ENCODE measurements at places on chromosomes 4 and X. TPM values are rescaled to one million over a fixed set of nuclear protein-coding genes. Genes with fewer than 3 reads are reported as not detected.

Gene HOPX
- not detected for total RNA-seq

Gene FABP2
- not detected for total RNA-seq

Gene SLC25A5
- 383 TPM for total RNA-seq

Gene TRAM1L1
- 2.9 TPM for total RNA-seq

Gene RASL11B
- 20.6 TPM for total RNA-seq

Gene CCNA2
- 171 TPM for total RNA-seq

DNA sequence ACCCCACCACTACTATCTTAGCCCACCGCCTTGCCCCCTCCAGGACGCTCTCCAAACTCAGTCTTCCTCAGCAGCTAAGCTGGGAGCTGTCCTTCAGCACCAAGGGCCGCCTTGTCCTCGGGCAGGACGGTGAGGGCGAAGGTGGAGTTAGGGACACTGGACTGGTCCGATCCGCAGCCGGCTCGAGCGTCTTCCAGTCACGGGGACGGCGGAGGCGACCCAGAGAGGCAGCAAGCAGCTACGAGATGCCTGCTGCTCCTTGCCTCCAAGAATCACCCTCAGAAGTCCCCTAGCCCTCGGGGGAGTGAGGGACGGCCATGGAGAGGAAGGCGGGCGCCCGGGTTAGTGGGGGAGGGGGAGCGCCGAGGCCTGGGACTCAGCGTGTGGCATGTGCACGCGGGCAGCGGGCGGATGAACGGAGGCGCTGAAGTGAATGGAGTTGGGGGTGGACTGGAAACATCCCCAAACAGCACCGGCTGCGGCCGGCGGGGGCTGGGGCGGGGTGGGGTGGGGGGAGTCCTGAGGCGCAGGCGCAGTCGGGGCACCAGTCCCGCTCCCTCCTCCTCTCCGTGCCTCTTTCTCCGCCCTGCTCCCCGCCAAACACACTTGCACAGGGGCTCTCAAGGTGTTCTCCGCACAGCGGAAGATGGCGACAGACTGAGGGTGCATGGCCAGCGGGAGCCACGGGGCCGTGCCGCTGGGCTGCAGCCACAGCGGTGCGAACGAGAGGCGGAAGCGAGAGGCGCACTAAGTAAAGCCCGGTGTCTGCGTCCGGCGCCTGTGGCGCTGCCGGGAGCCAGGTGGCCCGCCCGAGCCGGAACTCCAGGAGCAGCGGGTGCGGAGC lies at the start of gene NALF2:
TSS of gene NALF2 (plus strand) at position 545 of the 844 bp plus-strand sequence. CDS start 957 bp downstream, outside the sequence.
- DNase-seq = peak; percentile 89

DNA sequence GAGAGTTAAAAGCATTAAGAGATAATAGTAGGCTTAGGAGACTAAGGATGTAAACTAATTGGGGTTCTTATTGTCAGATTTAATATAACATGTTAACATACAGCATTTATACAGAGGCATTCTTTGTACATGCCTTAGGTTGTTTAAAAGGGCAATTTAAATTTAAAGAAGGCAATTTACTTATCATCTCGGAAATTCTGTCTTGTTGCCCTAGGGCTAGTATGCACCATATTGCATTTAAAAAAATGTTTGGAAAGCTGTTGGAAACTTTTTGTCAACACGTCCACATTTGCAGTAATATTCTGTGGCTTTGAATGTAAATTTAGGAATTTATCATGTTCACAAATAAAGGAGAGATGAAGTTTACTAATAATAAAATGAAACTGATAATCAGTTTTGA lies 25.5 kb downstream of the GALNT7 start:
- DNase-seq = no peak

- DNase-seq = peak; percentile 32
Measured at GRCh38 chrX:140229191-140229590, 263.9 kb upstream of the CXorf66 start.

DNA sequence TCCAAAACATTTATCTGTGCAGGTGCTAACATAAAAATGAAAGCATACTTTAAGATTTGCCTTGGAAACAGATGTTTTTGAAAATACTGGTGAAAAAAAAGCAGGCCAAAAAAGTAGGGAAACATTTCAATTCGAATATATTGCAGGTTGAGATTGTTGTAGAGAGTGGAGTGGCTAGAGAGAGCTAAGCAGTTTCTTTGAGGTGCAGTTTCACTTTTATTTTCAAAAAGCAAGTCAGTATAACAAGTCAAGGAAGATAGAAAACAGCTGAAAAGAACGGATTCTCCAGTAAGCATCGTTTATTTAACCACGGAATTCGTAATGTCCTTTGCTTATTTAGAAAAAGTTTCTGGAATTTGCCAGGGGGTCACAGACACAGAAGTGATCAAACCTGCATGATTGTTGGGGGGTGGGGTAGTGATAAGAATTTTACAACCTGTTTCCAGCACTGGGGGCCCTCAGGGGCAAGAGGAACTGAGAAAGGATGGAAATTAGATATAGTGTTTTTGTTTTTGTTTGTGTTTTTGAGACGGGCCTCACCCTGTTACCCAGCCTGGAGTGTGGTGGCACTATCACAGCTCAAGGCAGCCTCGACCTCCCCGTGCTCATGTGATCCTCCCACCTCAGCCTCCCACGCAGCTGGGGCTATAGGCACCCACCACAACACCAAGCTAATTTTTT lies 175.0 kb downstream of the TENM3 start:
- DNase-seq = no peak

DNA sequence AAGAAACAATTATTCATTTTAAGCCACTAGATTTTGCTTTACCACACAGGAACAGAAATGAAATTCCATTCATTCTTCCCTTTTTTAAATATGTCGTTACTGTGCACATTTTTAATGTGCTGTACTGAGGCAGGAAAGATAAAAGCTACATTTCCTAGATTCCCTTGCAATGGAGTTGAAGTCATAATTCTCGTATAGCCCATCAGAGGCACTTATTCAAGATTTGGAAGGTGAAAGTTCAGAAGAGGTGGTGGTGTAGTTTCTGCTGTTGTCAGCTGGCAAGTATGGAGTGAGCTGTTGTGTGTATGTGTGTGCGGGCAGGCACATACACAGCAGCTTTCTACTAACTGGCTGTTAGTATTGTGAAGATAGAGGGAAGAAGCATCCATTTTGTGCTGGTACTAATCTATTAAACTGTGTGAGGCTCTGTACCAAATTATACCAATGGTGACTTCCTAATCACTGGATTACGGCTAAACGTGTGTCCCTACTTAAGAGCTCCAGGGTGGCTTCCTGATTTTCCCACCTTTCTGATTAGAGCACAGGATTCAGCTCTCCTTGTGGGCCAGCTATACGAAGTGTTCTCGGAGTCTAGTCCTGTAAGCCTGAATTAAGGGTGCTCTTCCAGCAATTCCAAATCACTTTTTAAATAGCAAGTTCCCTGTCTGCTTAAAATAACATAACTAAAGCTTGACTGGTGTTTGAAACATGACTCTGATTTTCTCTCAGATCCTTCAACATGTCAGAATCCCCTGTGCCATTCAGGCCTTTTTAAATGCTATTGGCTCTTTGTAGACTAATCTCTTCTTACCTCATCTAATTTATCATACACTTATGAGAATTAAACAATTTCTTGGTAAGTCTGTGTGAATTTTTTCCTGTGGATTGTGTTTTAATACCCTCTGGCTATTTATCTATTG lies 43.8 kb downstream of the PDS5A start:
- DNase-seq = no peak

DNA sequence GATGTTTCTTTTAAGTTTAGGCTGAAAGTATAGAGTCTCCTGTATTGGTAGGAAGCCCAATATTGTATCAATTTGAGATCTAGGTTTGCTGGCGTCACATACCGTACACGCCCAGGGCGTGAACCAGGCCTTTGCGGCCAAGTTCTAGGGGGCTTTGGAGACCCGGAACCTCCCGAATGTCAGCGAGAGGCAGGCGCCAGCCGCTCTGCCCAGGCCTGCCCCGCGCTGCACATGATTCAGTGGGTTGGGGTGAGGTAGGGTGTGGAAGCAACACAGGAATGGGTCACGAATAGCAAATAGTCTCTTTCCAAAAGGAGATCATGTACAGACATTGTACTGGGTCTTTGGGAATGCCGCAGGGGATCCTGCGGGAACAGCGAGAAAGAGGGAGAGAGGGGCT lies 195.7 kb upstream of the FAT1 start:
- DNase-seq = no peak

GRCh38 chrX:114599911-114600310 lies 16.0 kb downstream of the HTR2C start:
- no peak for DNase-seq

GRCh38 chrX:13581554-13581953 lies 12.2 kb downstream of the EGFL6 start:
- no peak for DNase-seq

- no peak for DNase-seq
Measured at GRCh38 chr4:123740236-123740635, 343.6 kb downstream of the SPRY1 start.

GRCh38 chr4:1285151-1285789 lies 4.4 kb upstream of the MAEA start:
- DNase-seq = no peak

- peak; percentile 54 for DNase-seq
Measured at GRCh38 chr4:4627111-4627510, 85.3 kb upstream of the STX18 start.

DNA sequence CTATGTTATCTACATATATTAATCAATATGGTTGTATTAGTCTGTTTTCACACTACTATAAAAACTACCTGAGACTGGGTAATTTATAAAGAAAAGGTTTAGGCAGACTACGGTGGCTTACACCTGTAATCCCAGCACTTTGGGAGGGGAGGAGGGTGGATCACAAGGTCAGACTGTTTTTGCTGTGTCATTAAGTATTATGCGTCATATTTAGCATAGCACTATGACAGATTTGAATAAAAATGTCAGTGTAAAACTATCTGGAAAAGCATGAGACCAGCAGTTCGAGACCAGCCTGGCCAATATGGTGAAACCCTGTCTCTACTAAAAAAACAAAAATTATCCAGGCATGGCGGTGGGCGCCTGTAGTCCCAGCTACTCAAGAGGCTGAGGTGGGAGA lies 209.7 kb upstream of the ARHGAP24 start:
- DNase-seq = no peak

DNA sequence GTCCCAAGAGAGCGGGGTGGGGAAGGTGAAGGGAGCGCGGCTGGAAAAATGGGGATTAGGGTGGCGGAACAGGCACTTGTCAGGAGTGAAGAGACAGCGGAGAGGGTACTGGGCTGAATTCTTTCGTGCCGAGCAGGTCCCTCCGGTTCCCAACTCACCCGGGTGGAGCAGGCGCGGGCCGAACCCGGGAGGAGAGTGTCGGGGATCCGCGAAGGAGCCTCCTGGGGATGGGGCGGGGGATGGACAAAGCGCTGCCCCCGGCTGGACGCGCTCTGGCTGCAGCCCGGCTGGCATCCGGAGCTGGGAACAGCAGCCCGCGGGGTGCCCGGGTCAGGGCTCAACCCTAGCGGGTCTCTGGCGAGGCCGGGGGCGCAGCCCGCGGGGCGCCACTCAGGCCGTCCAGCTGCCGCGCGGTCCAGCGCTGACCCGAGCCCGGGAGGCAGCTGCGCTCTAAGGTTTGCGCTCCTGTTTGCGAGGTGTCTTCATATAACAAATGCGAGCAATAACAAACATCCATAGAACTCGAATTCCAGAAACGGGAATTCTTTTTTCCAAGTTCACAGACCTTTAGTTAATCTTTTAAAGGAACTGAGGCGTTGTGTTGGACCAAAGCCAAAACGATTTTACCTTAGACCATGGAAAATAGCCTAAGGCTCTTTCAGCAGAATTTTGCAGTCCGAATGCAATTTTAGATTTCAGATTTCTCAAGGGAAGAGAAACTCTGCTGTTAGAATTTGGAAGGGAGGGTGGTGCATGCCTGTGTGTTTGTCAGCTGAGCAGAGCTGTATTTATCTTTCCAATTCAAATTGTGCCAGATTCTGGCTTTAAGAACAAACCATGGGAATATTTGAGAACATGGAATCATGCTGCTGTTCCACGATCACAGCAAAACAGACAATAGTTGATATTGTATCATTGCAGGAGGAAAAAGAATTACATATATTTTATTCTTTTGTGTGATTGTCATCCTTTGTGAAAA lies 744 bp downstream of the NPY5R start:
- DNase-seq = peak; percentile 80

- no peak for DNase-seq
Measured at GRCh38 chrX:1336331-1336943, at the start of gene IL3RA. TSS of gene IL3RA (plus strand) at chrX:1336785. CDS start at chrX:1341766, 4,981 bp downstream.
